ENCODE measurements at places on chromosomes 7 and 10.

GRCh38 chr10:310371-310770, 175.1 kb downstream of the ZMYND11 start:
- no peak for DNase-seq

DNA sequence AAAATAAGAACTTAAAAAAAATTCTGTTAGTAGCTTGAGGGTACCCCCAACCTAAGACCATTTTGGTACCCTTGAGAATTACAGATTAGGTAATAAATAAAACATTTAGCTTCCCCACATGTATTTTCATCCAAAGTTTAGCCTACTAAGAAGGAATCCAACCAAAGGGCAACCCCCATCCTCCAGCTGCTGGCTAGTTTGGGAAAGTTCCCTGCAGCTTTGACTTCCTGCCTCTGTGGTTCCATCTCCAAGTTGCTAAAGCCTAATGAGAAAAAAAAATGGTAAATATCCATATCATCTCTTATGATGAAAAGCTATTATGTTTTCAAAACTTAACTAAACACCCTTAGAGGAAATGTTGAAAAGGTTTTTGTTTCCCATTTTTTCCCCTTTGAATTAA, 547.2 kb downstream of the ANKRD7 start:
- DNase-seq = no peak

- DNase-seq = no peak
Observed at GRCh38 chr10:125531465-125531864, 151.5 kb downstream of the TEX36 start.

- no peak for DNase-seq
Observed at GRCh38 chr7:152984421-152984820, 224.9 kb downstream of the ACTR3B start.

- DNase-seq = no peak
Observed at GRCh38 chr10:14433147-14433546, 102.4 kb upstream of the FRMD4A start.

DNA sequence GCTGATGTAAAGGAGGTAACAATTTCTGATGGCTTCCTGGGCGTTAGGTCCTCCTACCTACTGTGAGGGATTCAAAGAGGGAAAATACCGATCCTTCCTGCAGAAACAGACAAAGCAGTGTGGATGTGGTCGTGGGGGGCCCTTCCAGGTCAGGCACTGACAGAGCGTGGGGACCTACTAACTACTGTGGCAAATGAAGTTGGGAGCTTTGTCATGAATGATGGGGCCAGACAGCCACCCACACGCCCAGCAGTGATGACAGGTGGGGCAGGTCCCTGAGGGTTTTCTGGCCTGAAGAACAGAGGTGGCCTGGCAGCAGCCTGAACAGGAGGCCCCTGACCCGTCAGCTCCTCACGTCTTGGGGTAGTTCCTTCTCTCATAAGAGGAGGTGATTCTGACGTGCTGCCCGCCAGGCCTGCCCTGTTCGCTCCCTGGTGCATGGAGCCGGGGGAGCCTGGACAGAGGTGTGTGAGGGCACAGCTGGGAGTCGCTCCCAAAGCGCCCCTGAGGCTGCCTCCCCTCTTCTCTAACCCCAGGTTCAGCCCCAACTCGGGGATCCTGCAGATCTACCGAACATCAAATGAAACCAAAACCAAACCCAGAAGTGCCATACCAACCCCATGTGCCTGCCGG, 4.2 kb downstream of the ATP6V0E2 start:
- DNase-seq = no peak

- DNase-seq = no peak
Observed at GRCh38 chr10:79984851-79985250, 35.9 kb upstream of the SFTPD start.
